HT-29 (cell line): ENCODE measurements at places on chromosomes 1 and 21.

GRCh38 chr1:156901966-156902915 is 8.7 kb downstream of the PEAR1 start:
- DNase-seq, result no peak

GRCh38 chr1:26370591-26371382 is 1.8 kb downstream of the ZNF683 start:
- no peak for DNase-seq

GRCh38 chr1:65255035-65255655 is 54.2 kb upstream of the DNAJC6 start:
- no peak for DNase-seq

GRCh38 chr1:177172866-177173265 is 2.1 kb downstream of the BRINP2 start:
- DNase-seq, result no peak

GRCh38 chr1:245932302-245932972 is 574.6 kb downstream of the SMYD3 start:
- DNase-seq, result no peak

DNA sequence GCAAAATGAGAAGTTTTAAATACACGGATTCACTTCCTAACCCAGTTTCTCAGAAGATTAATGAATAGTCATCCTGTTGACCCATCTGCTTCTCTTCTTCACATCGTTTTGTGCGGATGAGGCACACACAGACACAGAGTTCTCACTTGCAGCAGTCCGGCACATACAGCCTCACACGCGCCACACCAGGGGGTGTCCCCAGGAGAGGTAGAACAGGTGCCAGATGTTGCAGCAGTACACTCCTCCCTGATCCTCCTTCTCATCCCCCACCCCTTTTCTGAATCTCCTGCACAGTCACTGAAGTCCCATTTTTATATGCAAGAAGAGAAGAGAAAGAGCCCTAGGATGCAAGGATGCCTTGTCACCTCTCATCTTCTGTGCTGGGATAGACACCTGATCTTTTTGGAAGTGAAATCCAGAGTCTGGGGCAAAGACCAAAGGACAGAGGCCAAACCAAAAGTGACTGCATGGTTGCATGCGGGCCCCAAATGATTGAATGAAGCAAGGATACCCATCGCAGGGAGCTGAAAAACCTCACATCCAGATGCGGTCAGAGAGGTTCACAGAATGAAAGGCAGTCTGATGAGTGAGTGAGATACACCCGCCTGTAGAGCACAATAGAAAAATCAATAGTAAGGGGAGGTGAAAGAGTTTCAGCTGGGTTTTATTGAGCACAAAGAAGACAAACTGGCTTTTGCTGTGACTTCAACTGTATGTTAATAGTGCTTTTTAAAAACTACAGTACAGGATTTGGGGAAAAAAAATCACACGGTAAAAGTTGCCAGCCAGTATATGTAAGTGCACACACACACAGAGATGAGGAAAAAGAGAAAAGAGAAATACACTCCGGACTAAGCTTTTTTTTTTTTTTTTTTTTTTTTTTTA is 28.9 kb downstream of the PBX1 start:
- DNase-seq, result no peak

- no peak for DNase-seq
These were observed 20.3 kb downstream of the RNASEL start for GRCh38 chr1:182568647-182569284.

DNA sequence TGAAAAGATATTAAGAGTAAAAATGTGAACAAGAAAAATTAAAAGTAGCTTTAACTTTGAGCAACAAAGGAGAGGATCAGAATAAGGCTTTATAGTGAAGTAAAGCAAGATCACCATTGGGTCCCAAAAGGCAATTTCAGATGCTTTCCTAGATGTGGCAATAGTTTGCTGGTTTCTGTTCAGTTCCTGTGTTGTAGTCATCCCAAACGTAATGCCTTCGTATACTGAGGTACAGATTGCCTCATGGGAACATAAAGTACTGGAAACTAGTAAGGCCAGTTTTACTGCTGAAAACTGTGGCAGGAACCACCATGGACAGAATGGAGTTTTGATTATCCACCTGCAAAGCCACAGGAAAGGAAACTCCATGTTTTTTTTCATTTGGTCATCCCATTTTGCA is 283.5 kb upstream of the SGIP1 start:
- DNase-seq, result no peak

GRCh38 chr1:10771789-10772188 is 24.7 kb downstream of the CASZ1 start:
- DNase-seq, result no peak

DNA sequence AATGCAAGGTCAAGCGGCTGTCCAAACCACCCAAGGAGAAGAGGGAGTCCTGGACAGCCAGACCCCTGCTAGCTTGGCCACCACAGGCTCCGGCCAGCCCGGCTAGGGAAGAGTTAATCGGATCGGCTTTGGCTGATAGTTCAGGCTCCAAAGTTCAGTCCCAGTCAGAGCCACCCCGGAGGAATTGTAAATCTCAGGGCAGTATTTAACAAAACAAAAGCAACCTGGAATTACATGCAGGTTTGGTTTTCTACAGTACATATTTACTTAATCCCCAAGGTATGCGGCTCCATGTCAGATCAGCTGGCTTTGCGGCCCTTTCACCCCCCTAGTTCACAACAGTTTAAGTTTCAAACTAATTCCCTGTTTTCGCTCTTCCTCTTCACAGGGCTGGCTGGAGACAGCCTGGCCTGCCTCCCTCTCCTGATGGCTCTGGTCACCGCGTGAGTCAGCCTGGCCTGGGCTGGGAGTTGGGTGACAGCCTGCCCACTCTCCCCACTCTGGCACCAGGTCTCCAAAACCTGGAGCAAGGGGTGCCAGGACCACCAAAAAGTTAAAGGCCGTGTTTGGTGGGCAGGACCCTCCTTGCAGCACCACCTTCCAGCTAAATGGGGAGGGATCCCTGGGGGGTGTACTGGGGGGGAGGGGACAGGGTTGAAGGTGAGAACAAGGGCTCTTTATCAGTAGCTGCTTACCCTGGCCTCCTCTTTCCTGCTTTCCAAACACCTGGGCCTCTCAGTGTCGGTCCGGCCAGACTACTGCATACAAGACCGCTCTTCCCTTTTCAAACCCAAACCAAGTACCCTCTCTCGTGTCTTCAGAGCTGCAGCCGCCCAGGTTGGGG is 1.9 kb downstream of the DHRS3 start:
- peak; percentile 77 for DNase-seq

GRCh38 chr1:147574401-147574800 is 33.1 kb downstream of the BCL9 start:
- no peak for DNase-seq

GRCh38 chr1:240575981-240576662 is 35.8 kb downstream of the GREM2 start:
- DNase-seq, result peak; percentile 9

- DNase-seq, result peak; percentile 76
These were observed 132.9 kb upstream of the WNT4 start for GRCh38 chr1:22275626-22276395.

- no peak for DNase-seq
These were observed 6.6 kb downstream of the CFAP141 start for GRCh38 chr1:154199563-154199879.

DNA sequence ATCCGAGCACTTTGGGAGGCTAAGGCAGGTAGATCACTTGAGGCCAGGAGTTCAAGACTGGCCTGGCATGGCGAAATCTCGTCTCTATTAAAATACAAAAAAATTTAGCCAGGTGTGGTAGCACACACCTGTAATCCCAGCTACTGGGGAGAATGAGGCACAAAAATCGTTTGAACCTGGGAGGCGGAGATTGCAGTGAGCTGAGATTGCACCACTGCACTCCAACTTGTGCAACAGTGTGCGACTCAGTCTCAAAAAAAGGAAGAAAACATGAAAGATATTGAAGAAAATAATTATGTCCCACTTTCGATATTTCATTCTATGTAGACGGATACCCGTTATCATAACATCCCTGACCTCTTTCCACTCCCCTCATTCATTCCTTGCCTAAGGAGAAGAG is 19.2 kb downstream of the TUT4 start:
- DNase-seq, result no peak

- no peak for DNase-seq
These were observed 14.9 kb upstream of the RNF223 start for GRCh38 chr1:1088801-1089680.

DNA sequence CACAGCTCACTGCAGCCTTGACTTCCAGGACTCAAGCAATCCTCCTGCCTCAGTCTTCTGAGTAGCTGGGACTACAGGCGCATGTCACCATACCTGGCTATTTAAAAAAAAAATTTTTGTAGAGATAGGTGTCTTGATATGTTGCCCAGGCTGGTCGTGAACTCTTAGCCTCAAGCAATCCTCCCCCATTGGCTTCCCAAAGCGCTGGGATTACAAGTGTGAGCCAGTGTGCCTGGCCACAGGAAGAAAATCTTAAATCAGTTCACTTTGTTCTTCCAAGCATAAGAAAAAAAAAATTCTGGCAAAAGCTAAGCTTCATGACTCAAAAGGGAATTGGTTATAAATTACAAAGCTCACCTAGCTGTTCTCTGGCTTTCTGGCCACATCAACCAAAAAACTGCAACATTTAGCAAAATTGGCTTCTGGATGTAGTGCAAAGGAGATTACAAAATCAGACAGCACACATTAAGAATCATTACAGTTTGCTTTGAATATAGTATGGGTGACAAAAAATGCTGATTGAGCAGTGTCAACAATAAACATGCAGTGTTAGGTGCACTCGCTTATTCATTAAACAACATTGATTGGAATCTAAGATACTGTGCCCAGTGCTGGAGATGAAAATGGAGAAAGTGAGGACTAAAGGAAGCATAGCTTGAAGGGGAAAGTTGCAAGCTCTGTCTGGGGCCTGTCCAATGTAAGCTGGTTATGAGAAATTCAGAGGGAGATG is 76.7 kb downstream of the KCTD3 start:
- DNase-seq, result no peak

- no peak for DNase-seq
These were observed 280.5 kb downstream of the RRAGC start for GRCh38 chr1:38579056-38579455.
